ENCODE measurements at places on chromosomes 1 and 21.

GRCh38 chr1:204205486-204205885 lies 8.3 kb downstream of the GOLT1A start:
- no peak for DNase-seq

GRCh38 chr1:85464497-85465098 lies 361 bp downstream of the DDAH1 start:
- DNase-seq: peak; percentile 14

DNA sequence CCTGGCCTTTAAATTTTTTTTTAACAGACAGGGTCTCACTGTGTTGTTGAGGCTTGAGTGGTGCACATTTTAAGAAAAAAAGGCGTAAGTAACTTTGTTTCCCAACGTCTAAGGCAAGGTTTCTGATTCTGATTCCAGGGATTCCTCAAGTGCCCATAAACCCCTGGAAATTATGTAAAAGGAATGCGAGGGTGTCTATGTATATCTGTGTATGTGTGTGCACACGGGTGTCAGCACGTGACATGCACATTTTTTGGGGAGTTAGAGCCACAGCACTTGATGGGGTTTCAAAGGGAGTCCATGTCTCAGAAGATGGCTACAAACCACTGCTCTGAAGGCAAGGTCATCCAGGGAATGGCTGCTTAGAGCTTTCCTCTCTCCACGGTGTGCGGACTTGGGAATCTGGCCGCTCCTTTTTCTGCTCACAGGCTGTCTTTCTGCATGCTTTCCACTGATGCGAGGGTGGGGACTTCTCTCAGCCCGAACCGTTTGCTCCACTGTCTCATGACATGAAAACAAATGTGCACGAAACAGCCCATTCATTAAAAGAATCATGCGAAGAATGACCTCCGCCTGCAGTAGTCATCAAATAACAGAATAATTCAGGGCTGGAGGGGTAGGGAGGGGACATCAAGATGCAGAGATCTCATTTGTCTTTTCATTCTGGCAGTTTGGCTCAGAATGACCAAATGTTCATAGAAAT lies 18.7 kb upstream of the RERE start:
- DNase-seq: no peak

GRCh38 chr1:36920801-36921405 lies 113.4 kb downstream of the GRIK3 start:
- no peak for DNase-seq

DNA sequence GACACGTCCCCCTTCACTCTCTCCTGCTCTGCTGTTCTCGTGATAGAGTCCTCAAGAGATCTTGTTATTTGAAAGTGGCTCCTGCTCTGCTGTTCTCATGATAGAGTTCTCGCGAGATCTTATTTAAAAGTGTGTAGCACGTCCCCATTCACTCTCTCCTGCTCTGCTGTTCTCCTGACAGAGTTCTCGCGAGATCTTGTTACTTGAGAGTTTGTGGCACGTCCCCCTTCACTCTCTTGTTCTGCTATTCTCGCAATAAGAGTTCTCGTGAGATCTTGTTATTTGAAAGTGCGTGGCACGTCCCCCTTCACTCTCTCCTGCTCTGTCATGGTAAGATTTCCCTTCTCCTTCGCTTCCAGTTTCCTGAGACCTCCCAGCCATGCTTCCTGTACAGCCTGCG lies 47.9 kb downstream of the SMYD3 start:
- no peak for DNase-seq

GRCh38 chr1:157000686-157001085 lies 44.9 kb downstream of the ARHGEF11 start:
- DNase-seq: no peak

- DNase-seq: no peak
Measured at GRCh38 chr1:212838145-212838544, 9.3 kb downstream of the SPATA45 start.

DNA sequence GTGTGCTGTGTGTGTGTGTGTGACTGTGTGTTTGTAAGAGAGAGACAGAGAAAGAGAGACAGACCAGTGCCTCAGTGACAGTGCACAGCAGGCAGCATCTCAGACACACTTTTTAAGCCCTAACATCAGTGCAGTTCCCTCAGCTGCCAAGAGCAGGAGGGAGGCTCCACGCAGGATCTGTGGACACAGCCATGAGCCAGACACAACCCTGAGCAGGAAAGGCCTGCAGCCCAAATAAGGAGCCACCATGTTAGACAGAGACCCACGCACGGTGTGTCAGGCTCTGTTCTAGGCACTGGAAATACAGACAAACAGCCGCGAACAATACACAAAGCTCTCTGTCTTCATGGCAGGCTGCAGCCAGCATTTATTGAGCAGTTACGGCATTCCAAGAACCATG lies 445.5 kb downstream of the MATN1 start:
- DNase-seq: no peak

DNA sequence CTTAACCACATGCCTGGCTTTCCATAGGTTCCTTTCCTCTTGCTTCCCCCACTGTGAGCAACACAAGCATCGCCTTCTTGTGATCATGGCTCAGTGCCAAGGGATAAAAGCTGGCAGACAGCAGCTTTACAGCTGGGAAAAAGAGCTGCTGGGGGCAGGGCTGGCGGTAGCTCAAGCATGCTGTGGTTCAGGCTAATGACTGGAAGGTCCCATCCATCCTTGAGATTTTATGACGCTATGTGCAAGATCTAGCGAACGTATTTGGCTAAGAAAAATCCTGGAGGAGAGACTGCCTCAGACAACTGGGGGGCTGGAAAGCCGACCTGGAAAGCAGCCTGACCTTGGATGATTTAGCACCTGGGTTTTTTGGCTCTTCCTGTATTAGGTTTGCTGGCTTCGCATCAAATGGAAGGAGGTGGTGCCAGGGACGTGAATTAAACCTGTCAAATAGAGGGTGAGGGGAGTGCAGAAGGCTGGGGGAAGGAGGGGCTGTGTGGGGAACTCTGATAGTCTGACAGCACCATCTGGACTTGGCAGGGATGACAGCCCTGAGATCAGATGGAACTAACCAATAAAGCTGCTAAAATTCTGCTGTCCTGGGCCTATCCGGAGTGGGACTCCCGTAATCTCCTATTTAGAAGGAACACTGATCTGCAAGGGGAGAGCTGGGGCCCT lies 34.8 kb downstream of the ZMYND12 start:
- DNase-seq: no peak

GRCh38 chr1:201183753-201184152 lies 6.9 kb upstream of the IGFN1 start:
- DNase-seq: no peak

DNA sequence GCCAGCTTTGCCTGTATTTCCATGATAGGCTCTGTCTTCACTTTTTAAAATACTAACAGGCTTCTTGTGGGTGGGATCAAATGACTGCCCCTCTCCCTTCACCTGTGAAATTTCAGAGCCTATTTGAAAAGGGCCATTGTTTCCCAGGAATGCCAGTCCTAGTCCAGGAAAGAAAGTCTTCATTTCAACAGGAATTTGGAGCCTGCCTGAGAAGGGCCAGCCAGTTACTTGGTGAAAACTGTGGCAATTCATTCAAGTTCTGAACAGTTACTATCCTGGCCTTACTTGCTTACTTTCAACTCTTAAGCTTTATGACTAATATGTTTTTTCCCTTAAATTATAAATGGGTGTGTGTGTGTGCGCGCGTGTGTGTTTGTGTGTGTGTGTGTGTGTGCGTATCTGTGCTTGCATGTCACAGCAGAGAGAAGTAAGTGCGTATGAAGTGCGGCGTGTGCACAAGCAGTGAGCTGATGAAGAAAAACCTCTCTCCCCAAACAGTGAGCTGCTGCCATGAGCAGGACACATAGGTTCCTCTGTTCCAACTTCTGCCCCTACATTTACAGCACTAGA lies 67.5 kb upstream of the RNPC3 start:
- DNase-seq: no peak

- no peak for DNase-seq
Measured at GRCh38 chr1:87588495-87588894, 259.8 kb downstream of the LMO4 start.

DNA sequence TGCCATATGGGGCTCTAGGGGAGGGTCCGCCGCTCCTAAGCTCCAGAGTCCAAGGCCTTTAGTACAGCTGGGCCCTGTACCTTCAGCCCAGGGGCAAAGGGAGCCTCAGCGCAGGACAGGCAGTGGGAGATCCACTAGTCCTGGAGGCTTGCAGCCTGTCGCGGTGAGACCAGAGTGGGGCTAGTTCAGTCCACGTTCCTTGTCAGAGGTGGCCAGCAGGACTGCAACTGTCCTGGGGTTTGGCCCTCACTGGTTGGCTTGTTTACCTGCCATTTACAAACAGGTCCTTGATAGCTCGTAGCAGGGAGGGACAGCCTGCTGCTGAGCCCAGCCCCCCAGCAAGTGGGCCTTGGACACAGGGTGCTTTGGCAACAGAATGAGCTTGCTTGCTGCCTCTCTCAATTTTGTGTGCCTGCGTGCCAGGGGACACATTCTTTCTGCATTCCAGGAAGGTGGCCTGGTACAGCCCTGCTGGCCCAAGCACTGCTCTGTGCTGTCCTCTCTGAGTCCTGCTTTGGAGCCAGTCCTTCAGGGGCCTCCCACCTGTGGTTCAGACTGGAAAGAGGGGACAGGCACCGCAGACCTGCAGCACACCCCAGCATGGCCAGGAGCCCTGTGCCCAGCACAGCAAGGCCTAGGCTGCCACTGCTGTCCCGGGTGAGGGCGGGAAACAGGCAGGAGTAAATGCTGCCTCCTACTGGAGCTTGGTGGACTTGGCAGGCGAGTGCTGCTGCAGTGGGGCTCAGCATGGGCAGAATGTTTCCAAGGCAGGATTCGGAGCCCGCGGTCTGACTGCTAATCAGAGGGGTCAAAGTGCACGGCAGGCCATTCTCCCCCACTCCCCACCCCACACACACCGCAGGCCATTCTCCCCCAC lies 15.2 kb downstream of the H6PD start:
- DNase-seq: peak; percentile 45

GRCh38 chr1:155014709-155015508 lies 12.3 kb downstream of the ZBTB7B start:
- no peak for DNase-seq

GRCh38 chr1:150846473-150847146 lies 29.8 kb downstream of the ARNT start:
- no peak for DNase-seq

GRCh38 chr21:45293726-45294401 lies 6.2 kb upstream of the POFUT2 start:
- DNase-seq: no peak

- no peak for DNase-seq
Measured at GRCh38 chr1:173925306-173926242, 8.4 kb upstream of the SERPINC1 start.

- no peak for DNase-seq
Measured at GRCh38 chr1:246001837-246002230, 505.2 kb downstream of the SMYD3 start.

DNA sequence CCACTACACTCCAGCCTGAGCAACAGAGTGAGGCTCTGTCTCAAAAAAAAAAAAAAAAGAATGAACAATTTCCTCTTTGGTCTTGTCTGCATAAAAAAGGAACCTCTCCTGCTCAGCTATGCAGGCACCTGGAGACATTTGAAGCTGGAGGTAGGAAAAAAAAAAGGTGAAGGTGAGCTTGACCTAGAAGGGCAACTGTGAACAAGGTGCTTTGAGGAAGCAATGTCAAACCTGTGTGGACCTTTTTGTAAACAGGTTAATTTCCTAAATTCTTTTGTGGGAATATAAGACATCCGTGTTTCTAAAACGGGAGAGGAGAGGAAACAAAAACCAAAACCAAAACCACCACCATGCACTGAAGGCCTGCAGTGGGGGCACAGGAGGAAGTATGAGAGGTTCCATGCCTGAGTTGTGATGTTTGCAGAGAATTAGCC lies 77.5 kb downstream of the SLC45A1 start:
- peak; percentile 45 for DNase-seq

DNA sequence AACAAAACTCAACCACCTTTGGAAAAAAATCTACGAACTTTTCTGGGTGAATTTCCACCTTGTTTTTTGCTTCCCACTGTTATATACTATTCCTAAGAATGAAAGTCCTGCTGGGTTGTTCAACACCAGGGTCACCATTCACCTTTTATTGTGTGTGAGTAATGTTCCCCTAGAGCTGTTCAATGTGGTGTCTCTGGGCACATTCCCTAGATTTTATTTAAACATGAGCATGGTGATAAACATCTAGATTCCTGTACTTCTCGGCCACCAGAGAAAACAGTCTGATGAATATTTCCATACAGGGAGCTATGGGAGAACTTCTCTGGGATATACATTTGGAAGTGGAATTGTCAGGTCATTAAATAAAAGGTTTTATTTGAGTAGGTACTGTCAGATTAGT lies 13.0 kb downstream of the FMN2 start:
- no peak for DNase-seq

DNA sequence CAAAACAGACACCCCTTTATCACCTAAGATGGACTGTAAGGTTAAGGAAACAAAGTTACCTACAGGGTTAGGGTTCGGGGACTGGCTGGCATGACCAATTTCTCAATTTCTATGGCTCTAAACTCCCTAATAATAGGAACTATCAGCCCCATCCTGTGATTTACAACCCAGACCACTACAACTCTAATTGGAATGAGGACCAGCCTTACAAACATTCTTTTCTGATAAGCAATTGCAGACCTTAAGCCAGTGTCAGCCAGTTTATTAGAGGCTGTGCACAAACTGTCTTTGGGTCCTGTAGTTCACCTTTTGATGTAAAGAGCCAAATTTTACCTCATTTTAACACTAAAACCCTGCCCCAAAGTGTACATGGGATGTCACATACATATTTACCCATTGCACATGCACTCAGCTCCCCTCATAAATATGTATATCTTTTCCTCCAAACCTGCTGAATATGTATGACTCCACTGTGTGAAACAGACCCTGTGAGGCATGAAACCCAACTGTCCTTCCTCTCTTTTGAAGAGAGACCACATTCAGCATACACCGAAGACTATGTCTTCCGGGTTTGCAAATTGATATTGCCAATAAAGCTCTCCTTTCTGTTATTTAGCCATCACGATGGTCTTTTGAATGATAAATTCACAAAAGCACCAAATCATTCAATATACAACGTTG lies 7.3 kb upstream of the APP start:
- no peak for DNase-seq

DNA sequence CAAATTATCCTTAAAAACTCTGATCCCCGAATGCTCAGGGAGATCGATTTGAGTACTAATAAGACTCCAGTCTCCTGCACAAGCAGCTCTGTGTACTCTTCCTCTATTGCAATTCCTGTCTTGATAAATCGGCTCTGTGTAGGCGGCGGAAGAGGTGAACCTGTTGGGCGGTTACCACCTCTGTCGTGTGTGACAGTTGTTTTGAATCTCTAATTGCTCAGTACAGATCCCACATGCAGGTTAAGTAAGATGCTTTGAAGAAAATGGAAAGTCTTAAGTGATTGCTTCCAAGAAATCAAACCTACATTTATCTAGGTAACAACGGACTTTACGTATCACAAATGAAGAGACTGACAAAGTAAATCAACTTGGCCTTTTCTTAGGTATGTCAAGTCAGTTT lies 35.5 kb downstream of the COA6 start:
- peak; percentile 67 for DNase-seq

DNA sequence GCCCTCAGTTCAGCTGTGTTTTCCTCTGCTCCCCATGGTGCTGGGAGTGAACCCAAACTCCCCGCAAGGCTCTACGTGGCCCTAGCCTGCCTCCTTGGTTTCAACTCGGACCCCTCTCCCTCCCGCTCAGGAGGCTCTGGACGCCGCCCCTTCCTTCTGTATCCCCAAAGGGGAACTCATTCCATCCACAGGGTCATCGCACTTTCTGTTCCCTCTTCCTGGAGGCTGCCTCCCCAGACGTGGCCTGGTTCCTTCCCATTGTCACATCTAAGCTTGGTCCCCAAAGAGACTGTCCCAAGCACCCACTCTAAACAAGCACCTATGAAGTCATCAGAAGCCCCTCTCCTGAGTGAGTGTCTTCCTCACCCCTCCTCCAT lies 10.9 kb downstream of the KCNAB2 start:
- no peak for DNase-seq
